ENCODE measurements at places on chromosomes 6 and 20. TPM values are rescaled to one million over a fixed set of nuclear protein-coding genes. Genes with fewer than 3 reads are reported as not detected.

Gene PFDN6
- total RNA-seq: 42.8 TPM

Gene ABHD16B
- not detected for total RNA-seq

Gene BCL2L1
- 56.2 TPM for total RNA-seq

Gene TSPO2
- total RNA-seq: not detected

Gene IYD
- not detected for total RNA-seq

Gene PI16
- 0.75 TPM for total RNA-seq

Gene PDE10A
- total RNA-seq: 2.3 TPM

Gene OR2H1
- not detected for total RNA-seq

Gene TFAP2D
- not detected for total RNA-seq

Gene PSMB9
- 30.7 TPM for total RNA-seq

Gene GNRH2
- not detected for total RNA-seq

Gene RNF144B
- 0.62 TPM for total RNA-seq

Gene LSM2
- 48.9 TPM for total RNA-seq

Gene CLDN20
- total RNA-seq: not detected

Gene ANGPT4
- not detected for total RNA-seq

Gene GTSF1L
- total RNA-seq: not detected

Gene SEL1L2
- not detected for total RNA-seq

Gene CNR1
- not detected for total RNA-seq

Gene TNFRSF6B
- total RNA-seq: 57.4 TPM

Gene RAET1E
- total RNA-seq: 0.11 TPM

Gene ZBP1
- not detected for total RNA-seq

Gene KIAA0408
- 1.5 TPM for total RNA-seq

Gene MUCL3
- not detected for total RNA-seq

Gene AGPAT1
- 15.7 TPM for total RNA-seq

Gene GABRR2
- 0.11 TPM for total RNA-seq

Gene PRDM13
- under 0.01 TPM for total RNA-seq

Gene PPP1R18
- total RNA-seq: 49.8 TPM

Gene SGK2
- 1.1 TPM for total RNA-seq

Gene DEF6
- total RNA-seq: 0.87 TPM

Gene ENPP4
- 2.4 TPM for total RNA-seq

All from uterine smooth muscle cell (primary cell).